ENCODE measurements at places on chromosomes 13 and 19.

DNA sequence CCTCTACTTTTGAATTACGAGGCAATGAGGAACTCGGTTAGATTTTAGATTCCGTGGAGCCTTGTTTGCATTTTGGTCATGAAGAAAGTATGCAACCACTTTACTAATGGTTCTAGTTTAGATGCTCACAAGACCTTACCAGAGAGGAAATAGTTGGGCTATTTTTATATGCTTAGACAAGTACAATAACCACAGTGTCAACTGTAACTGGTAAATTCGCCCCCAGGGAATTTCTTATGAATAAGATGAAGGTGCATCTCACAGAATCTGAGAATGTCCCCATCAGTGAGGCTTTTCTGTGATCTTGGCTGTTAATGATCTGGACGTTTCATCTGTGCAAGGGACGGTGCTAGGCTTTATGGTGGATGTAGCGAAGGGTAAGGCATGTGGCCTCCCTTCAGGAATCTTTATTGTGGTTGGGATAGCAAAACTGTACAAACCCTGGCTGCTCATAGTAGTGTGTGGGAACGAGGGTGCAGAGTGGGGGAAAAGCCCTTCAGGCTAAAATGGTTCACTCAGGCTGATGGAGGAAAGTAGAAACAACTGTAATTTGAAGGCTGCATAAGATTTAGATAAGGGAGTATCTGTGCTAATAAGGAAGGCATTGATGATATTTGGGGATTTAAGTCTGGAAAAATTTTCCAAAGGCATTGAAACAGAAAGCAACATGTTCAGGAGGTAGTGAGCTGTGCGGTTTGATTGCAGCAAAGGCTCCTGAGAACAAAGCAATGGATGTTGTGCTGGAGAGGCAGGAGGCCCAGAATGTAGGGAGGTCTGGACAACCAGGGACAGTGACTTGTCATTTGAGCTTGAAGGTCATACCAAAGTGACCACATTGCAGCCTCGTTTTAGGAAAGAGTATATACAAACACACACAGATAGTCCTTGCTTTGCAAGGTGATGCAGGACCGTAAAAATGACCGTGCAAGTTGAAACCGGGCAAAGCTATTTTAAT is 28.4 kb downstream of the UBAC2 start:
- peak; percentile 62 for DNase-seq

DNA sequence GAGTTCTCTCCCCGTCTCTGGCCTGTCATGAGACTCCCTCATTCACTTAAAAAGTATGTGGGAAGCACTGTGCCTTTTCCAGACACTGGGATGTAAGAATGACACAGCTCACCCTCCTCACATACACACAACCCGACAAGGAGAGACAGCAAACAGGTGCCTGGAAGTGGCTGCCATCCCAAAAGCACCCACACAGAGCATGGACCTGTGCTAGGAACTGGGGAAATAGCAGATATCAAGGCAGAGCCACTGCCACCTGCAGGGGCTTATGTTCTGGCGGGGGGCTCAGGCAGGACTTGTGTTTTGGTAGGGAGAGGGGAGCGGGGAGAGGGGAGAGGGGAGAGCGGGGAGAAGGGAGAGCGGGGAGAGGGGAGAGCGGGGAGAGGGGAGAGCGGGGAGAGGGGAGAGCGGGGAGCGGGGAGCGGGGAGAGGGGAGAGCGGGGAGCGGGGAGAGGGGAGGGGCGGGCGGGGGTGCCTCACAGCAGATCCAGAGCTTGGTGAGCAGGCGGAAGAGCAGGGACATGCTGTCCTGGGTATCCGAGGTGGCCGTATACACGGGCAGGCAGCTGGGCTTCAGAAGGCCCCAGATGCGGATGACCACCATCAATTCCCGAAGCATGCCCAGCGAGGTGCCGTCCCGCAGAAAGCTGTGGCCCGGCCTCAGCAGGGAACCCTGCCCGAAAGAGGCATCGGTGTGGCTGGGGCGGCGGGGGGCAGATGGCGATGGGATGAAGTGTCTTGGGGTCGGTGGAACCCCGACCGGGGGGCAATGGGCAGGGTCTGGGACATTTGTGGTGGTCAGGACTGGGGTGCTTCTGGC is 12.2 kb downstream of the CFD start:
- no peak for DNase-seq

DNA sequence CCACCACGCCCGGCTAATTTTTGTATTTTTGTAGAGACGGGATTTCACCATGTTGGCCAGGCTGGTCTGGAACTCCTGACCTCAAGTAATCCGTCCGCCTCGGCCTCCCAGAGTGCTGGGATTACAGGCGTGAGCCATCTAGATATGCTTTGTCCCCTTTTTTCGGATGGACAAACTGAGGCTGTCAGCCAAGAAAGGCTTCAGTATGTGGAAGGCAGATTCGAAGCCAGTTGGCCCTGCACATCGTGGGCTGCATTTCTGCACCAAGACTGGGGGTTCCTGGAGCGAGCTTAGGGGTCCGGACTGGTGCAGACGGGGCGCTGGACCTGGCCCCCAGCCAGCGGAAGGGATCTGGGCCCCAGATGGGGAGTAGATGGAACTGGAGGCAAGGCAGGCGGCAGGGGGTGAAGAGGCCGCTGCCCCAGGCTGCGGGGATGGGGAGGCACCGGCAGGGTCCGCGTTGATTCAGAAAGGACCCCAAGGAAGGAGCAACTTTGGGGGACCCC is 9.7 kb upstream of the JUND start:
- no peak for DNase-seq

GRCh38 chr19:29233591-29233990 is 20.6 kb upstream of the UQCRFS1 start:
- no peak for DNase-seq

GRCh38 chr19:4580961-4581665 is 21.6 kb upstream of the SEMA6B start:
- no peak for DNase-seq

DNA sequence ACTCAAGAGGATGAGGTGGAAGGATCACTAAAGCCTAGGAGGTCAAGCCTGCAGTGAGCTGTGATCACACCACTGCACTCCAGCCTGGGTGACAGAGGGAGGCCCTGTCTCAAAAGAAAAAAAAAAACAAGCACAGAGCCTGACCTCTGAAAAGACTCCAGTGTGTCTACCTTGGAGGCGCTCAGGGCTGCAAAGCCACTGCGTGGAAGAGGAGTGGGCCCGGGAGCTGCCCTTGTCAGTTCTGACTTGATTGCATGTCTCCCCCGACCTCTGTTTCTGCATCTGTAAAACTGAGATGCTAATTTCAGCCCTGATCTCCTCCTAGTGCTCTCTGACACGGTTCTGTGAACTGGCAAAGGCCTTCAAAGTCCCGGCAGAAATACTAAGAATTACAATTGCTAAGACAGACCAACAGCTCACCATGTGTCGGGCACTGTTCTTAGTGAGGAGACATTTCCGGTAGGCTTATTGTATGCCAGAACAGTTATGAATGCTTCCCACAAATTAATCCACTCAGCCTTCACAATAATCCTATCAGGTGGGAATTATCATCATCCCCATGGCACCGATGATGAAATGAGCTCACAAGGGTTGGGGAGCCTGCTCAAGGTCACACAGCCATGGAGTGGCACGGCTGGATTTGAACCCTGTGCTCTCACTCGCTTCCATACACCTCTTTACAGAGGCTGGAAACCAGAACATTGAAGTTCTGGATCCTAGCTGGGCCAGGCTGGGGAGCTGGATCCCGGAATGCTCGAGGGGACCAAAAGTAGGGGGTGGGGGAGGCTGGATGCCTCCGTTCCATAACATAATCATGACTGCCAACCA is 3.5 kb downstream of the AKT2 start:
- DNase-seq: no peak

DNA sequence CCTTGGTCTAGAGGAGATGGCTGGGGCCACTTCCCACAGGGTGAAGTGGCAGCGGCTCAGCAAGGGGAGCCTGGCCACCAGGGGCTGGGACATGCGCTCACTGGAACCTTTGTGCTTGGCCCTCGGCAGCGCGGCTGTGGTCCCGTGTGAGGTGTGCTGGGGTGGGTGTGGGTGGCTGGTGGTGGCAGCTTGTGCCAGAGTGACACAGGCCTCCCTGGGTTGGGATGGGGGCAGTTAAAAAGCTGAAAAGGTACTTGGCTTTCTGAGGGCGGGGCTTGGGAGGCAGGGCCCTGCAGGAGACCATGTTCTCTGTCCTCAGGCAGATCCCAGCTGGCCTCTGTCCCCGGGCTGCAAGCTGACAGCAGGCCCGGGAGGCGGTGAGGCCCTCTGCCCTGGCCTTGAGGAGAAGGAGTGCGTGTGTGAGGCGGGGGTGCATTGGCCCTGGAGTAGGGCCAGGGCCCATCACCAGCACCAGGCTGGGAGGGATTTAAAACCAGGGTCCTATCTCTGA is 17.3 kb downstream of the MPND start:
- no peak for DNase-seq

- no peak for DNase-seq
Observed at GRCh38 chr19:17420475-17420924, 653 bp downstream of the MVB12A start.

GRCh38 chr13:81393721-81394120 is 1052.8 kb upstream of the SPRY2 start:
- no peak for DNase-seq

DNA sequence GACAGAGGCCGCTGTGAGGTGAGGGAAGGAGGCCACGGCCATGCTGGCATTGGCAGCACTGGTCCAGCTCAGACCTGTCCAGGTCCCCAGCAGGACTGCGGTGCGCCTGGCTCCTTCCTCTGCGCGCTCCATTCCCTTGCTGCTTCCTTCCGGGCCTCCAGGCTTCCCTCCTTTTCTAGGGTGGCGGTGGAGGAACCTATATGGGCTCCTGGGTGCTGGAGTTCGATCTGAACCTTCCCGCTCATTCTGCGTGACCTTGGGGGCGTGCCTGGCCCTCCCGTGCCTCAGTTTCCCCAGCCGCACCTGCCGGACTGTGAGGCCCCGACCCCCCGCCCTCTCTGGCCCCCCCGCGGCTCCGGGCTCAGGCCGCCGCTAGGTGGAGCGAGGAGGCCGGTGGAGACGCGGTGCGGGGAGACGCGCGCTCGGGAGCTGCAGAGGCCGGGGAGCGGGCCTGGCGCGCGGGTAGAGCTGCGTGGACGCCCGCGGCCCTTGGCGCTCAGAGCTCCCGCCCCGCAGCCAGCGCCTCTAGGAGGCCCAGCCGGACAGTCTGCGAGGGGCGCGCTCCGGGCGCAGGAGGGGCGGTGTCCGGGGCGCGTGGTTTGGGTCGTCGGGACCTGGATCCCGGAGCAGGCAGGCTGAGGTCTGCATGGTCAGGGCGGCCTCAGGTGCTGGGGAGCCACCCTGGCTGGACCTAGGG is 29.9 kb downstream of the EFNA2 start:
- no peak for DNase-seq
